Stimulated activated CD8-positive, alpha-beta memory T cell treated with anti-CD3 and anti-CD28 coated beads, Interleukin-7, amount 100 ng/mL, for 1 hour (primary cell): ENCODE measurements at places on chromosomes 2 and 18.

- DNase-seq = no peak
Measured at GRCh38 chr2:24469148-24469650, 21.9 kb upstream of the NCOA1 start.

DNA sequence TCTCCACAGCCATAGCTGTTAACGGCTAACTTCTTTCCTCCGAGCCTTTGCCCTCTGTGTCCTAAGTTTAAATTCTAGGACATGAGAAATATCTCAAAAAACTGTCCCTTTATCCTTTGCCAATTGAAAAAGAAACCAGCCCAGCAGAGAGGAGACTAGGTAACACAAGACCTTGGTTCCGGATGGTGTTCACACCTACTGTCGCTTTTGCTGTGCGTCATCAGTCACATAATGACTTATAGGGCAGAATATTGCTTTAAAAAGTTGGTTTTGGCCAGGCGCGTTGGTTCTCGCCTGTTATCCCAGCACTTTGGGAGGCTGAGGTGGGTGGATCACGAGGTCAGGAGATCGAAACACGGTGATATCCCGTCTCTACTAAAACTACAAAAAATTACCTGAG lies 66.2 kb downstream of the SP3 start:
- no peak for DNase-seq

- no peak for DNase-seq
Measured at GRCh38 chr18:33578518-33579348, 714 bp downstream of the ASXL3 start.

GRCh38 chr2:14560716-14561115 lies 71.8 kb upstream of the LRATD1 start:
- no peak for DNase-seq

DNA sequence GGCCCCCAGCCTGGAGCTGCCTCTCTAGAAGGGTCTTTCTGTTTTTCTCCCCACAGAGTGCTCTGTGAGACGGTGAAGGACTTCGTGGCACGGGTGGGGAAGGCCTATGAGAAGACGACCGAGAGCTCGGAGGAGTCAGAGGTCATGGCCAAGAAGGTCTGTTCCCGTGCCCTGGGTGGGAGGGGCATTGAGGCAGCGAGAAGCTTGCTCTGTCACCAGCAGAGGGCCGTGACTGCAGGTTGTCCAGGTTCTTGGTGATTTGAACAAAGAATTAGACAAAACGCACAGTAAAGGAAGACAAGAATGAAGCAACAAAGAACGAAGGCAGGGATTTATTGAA lies 93.9 kb downstream of the DGKD start:
- DNase-seq = no peak

DNA sequence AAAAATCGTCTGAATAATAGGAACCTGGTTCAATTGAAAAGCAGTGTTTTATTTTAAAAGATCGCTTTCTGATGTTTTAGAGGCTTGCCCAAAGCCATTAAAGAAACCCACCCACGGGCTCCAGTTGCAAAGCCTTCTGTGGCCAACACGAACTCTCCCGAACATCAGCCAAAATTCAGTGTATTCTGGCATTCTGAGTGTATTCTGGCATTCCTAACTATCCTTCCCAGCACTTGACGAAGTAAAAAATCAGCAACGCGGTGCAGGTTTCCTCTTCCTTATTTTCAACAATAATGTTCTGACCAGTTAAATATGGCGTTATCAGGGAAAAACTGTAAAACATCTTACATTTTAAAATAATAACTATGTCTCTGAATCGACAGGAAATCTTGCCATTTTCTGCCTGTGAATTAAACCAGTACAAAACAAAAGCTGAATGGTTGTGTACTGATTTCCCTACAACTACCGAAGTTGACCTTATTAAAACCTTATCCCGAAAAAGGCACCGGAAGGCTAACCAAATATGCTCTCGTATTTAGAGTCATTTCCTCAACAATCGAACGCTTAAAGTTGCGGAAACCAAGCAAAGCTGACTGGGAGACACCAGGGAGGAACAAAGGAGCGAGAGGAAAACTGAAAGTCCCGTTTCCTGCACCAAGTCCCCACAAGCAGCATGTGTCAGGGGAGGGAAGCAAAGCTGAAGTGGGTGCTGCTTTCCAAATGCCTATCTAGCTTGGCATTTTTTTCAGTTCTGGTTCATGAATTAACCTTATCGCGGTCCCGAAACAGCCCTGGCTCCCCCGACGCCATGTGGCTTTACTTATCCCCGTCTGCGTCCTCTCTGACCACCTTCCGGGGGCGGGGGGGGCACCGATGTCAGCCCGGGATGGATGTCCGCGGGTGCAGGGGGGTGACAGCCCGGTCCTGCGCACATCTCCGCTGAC lies 44.3 kb downstream of the ZNF516 start:
- no peak for DNase-seq

GRCh38 chr2:30208453-30208852 lies 22.9 kb upstream of the LBH start:
- no peak for DNase-seq

DNA sequence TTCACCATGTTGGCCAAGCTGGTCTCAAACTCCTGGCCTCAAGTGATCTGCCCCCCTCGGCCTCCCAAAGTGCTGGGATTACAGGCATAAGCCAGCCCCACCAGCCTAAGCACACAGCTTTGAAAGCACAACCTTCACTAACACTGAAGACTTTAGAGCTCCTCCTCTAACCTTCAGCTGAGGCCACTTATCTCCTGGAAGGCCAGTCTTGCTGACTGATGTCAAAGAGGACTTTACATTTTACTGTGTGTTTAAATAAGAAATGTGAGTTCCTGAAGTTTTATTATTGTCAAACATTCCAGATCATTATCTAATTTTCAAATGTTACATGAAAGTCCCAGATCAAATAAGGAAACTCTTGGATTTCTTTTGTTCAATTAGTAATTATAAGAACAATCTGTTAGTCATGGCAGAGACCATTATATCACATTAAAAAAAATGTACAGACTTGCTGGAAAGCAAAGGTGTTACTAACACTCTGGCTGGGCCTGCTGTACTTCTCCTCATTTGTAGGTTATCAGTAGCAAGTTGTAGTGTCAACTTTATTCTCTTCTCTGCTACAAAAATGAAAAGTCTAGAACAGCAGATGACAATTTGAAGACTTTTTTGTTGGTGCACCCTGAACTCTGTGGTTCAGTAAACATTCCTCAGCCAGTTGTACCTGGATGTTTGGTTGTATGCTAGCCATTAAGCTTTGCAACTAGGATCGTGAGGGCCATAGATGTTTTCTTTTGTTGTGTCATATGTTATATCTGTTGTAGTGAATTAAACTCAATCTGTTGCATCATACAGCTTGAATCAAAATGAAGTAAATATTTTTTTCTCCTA lies 80.0 kb downstream of the AOX1 start:
- DNase-seq = no peak

DNA sequence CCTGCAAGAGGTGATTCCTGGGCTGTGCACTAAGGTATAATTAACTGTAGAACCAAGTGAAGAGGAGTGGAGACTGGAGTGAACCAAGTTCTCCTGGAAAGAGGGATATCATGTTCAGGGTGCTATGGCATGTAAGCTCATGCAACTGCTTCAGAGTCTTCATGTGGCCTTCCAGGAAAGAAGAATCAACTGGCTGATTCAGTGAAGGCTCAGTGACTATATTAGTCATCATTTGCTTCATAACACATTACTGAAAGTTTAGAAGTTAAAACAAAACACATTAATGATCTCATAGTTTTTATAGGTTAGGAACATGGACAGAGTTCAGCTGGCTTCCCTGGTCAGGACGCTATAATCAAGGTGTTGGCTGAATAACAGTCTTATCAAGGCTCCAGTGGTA lies 1200.8 kb upstream of the GYPC start:
- DNase-seq = no peak

DNA sequence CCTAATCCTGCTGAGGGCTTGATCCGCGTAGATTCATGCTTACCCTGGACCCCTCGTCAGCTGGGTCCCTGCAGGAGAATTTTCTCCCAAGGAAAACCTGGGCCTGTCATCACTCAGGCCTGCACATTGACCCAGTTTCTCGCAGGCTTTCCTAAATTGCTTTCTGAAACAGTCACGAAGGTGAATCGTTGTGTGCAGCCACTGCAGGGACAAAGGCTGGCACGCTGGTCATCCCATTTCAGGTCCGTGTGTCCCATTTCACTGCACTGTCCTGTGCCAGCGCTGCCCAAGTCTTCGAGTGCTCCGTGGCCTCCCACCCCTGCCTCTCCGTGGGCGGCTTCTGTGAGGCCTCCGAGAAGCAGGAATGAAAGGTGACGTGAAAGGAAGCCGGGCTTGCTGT lies 62.8 kb upstream of the YWHAQ start:
- no peak for DNase-seq

GRCh38 chr2:177639262-177639914 lies 246.8 kb downstream of the AGPS start:
- DNase-seq = no peak

DNA sequence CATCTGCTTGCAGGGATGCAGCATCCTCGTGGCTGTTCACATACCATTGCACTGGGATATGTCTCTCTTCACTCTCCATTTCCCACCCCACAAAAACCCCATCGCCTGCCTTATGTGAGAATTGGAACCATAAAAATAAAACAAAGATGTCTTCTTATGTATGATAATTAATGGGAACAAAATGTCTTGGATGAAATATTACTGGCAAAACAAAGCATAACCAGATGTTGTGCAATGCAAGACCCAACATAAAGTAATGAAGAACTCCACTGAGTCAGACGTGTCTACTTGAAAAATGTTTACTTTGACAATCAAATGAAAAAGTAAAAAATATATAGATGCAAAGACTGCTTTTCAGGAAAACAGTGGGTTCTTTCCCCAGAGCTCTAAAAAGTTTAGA lies 611.3 kb upstream of the SYT4 start:
- DNase-seq = no peak

GRCh38 chr2:223477318-223477717 lies 124.8 kb downstream of the SCG2 start:
- no peak for DNase-seq

GRCh38 chr2:218812861-218813260 lies 18.7 kb downstream of the PRKAG3 start:
- no peak for DNase-seq

DNA sequence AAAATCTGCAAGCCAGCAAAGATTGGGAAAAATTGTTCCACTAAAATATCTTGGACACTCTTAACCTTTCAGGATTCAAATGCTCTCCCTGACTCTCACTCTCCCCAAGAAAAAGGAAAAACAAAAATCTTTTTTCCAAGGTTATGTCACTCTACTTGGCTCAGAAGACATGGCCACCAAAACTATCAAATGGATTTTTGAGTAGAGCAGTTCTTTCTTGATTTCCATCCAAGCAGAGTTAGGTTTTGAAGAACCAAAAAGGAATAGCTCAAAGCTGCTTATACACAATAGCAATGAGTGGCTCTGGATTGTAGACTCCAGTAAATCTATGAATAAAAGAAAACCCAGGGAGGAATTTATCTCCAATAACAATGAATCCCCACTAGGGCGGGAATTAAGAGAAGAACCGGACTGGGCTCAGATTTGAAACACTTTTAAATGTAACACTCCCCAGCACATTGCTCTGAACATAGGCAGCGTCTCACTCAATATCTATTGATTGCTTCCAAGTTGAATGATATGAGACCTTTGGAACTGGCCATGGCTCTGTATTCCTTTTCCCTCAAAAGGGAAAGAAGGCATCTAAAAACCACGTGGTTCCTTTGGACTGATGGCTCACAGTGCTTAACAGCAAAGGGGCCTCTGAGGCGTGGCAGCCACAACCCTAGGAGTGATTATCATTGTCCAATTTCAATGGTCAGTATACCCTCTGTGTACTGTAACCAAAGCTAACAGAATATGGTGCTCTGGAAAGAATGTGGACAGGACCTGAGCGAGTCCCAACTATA lies 68.3 kb downstream of the SPRED2 start:
- no peak for DNase-seq

GRCh38 chr2:127162261-127163089 lies 55.5 kb upstream of the BIN1 start:
- no peak for DNase-seq

- DNase-seq = no peak
Measured at GRCh38 chr18:24500766-24501165, 40.3 kb downstream of the HRH4 start.

GRCh38 chr18:9861933-9862332 lies 23.8 kb upstream of the TXNDC2 start:
- DNase-seq = no peak

DNA sequence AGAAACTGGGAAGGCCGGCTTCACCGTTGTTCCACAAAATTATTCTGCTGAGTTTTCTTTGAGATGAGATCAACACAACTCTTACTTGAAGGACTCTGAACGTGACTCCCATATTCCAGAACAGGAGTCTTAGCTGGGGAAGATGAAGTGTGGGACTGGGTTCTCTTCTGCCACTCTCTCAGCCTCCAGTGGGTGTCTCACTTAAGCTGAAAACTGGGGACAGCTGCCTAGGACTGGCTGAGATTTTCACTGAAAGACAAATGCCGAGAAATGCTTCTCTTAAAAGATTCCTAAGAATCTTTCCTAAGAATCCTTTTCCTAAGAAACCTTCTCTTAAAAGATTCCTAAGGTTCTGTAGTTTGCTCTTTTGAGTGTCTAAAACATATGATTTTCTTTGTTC lies 156.6 kb upstream of the LHCGR start:
- DNase-seq = no peak

DNA sequence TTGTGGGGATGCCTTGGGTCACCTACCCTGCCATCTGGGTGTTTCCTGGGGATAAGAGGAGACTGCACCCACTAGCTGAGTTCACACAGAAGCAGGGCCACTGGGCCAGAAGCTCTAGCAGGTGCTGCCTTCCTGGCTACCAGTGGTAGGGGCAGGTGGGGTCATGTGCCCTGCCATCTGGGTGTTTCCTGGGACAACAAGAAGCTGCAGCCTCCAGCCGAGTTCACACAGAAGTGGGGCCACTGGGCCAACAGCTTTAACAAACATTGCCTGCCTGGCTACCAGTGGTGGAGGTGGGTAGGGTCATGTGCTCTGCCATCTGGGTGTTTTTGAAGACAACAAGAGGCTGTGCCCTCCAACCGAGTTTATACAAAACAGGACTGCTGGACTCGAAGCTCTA lies 282.2 kb upstream of the SYT4 start:
- no peak for DNase-seq

DNA sequence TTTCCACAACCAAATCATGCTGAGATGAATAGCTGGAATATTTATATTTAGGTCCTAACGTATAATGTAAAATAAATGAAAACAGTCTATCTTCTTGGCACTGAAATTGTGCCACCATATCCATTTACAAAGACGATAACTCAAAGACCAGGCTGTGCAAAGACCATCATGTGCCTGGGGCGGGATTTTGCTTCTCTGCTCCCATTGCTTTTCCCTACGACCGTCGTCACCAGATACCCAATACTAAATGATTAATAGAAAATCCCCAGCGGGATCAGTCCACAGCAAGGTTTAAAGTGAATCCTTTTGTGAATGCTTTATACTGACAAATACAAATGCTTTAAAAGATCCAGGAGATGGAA lies 194.3 kb upstream of the ARL4C start:
- no peak for DNase-seq
